ENCODE measurements at places on chromosomes 3 and 15. TPM values are rescaled to one million over a fixed set of nuclear protein-coding genes. Genes with fewer than 3 reads are reported as not detected.

Gene PARP6
- 57.0 TPM for total RNA-seq

Gene ABHD2
- total RNA-seq: 88.7 TPM

Gene CAMK1
- total RNA-seq: 47.8 TPM

Gene GOLGA6L7
- total RNA-seq: not detected

Gene CGNL1
- total RNA-seq: 20.0 TPM

Gene CD86
- 9.7 TPM for total RNA-seq

Gene NMD3
- 50.0 TPM for total RNA-seq

Gene LRRC49
- total RNA-seq: 10.2 TPM

Gene MBD4
- total RNA-seq: 24.9 TPM

Gene FGD5
- 35.4 TPM for total RNA-seq

Gene DNAJC19
- total RNA-seq: 45.5 TPM

Gene DNAJA4
- total RNA-seq: 56.4 TPM

Gene CRABP1
- total RNA-seq: not detected

Gene KNL1
- 0.79 TPM for total RNA-seq

Gene LRRC2
- total RNA-seq: 1.9 TPM

Gene OR4F6
- total RNA-seq: not detected

Gene TERC
- 6.3 TPM for total RNA-seq
